Skin of body (tissue), 3 donors: ENCODE measurements at places on chromosomes 6 and 20. TPM values are rescaled to one million over a fixed set of nuclear protein-coding genes. Genes with fewer than 3 reads are reported as not detected.
A peak's percentile ranks its signal among the peaks of the same experiment; 100 is the strongest.

GRCh38 chr6:119915971-119916370 is 566.4 kb upstream of the MAN1A1 start:
- DNase-seq, result no peak

GRCh38 chr20:25270829-25271251 is 23.0 kb downstream of the PYGB start:
- DNase-seq, result no peak

DNA sequence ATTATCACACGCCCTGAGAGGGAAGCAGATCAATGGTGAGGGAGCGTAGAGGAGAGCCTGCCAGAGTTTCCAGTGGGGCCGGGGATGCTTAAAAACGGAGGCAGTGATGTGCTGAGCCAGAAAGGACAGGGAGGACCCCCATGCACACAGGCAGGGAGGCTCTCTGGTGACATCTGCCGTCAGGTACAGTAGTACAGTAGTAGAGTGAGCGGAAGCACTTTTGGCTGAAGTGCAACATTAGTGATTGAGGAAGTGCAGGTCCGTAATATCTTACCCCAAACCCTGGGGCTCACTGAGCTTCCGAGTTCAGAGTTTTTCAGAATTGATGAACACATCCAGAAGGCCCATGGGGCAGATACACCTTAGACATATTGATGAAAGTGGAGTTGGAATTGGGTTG is 42.1 kb downstream of the GFRA4 start:
- DNase-seq, result no peak

DNA sequence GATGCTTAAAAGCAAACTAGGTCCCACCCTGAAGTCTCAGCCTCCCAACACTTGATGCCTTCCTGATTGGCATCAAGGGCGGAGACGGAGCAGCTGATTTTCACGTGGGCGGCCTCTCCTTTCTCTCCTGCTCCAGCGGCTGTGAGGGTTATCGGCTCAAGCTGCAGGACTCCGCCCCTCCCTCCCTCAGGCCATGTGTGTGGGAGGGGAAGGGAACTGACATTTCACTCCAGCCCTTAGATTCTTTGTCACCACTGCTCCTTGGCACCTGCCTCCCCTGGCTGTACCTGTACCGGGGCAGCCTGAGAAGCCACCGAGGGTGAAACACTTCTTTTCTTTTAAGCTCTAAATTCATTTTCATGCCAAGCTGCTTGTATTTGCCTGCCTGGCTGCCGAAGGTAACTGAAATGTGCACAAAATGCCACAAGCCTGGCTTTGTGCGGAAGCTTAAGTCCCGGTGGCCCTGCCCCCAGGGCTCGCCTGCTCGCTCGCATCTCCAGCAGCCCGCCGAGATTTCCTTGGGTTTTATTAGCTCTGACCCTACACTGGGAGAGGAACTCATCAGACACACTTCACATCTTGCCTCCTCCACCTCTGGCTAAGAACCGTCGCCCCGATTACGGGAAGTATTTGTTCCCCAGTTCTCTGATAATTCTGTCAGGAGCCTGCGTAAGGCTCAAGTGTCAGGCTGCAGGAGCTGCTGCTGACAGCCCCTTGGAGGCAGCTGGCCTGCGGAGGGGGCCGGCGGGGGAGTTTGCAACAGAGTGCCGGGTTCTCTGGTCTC is 9.6 kb upstream of the CPNE5 start:
- no peak for DNase-seq

GRCh38 chr6:10146715-10147451 is 268.0 kb downstream of the TFAP2A start:
- DNase-seq, result peak; percentile 33

GRCh38 chr6:52995913-52996645 is 995 bp upstream of the GSTA4 start:
- DNase-seq, result peak; percentile 21

- DNase-seq, result no peak
These were observed 49.8 kb downstream of the SCGN start for GRCh38 chr6:25701807-25702206.

DNA sequence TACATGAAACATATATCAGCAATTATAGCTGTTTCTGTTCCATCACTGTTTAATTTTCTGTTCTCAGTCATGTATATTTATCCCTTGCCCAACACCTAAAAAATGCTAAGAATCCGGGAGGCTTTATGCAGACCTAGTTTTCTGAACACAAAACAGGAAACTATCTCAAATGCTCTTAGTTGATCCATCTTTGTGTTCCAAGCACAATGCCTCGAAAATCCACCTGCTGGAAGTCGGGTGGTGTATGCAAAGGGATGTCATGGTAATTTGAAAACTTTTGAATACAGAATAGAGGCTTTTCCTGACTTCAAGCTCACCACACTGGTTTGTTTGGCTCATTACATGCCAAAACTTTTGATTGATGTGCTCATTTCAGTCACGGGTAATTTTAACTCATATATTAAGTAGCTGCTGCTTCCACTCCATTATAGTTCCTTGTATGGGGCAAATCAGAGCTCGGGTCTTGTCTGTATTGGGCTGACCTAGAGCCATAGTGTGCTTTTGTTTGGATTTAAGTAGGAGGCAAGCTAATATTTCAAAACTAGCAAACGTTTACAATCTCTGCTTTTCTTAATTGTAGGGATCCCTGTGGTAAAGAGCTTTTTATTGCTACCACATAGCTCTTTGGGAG is 646.5 kb upstream of the EPHA7 start:
- no peak for DNase-seq

GRCh38 chr6:81625216-81625615 is 127.3 kb downstream of the TENT5A start:
- DNase-seq, result no peak

PI3 gene
- total RNA-seq, result 509 TPM

OR2B6 gene
- total RNA-seq, result not detected
